ENCODE measurements at places on chromosomes 3 and 15.

GRCh38 chr3:135766115-135766514 lies 199.4 kb upstream of the PPP2R3A start:
- no peak for DNase-seq

GRCh38 chr3:93973131-93974126 lies at the start of gene PROS1:
Gene PROS1, minus strand, starts transcription at chr3:93973896. Its CDS starts 147 bp downstream, at chr3:93973749.
- peak; percentile 35 for DNase-seq

DNA sequence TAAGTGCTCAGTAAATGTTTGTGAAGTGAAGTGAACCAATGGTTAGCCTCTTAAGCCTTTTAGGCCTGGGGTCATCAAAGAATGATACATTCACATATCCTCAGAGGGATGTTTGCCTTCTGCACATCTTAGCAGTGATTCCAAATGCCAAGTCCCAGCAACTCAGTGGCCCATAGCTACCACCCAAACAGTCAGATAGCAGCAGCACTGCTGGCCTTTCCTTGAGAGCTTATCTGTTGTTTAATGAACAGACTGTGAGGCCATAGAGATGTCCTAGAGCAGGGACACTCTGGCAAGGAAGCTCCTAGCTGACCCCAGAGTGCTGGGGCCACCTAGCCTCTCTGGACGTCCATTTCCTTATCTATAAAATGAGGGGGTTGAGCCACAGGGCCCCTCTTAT lies 86.8 kb downstream of the CYP19A1 start:
- no peak for DNase-seq

DNA sequence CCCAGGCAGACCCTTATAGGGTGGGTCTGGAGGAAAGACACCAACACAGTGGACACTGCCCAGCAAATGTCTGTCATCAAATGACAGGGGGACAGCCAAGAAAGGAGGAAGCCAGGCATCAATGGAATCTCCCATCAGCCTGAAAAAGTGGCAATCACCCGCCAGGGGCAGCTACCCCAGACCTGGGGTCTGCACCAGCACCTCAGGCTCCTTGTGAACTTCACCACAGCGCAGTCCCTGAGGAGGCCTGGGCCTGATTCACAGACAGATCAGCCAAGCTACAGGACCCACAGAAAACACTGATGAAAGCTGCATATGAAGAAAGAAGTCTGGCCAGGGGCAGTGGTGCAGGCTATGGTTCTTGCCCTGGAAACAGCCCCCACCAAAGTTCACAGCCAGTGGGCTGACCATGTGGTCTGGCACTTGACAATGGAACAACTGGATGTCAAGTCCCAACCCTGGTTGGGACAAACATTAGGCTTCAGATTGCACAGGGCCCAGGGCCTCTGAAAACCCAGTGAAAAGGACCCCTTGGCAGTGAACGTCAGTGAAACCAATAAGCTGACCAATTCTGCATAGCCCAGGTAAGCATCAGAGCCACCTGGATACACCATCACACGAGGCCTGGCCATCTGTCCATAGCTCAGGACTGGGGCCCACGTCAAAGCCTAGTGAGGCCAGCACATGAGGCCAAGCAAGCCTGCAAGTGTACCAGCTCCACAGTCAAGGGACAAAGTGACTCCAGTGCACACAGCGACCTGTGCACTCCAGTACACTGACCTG lies 29.1 kb downstream of the ALS2CL start:
- no peak for DNase-seq

DNA sequence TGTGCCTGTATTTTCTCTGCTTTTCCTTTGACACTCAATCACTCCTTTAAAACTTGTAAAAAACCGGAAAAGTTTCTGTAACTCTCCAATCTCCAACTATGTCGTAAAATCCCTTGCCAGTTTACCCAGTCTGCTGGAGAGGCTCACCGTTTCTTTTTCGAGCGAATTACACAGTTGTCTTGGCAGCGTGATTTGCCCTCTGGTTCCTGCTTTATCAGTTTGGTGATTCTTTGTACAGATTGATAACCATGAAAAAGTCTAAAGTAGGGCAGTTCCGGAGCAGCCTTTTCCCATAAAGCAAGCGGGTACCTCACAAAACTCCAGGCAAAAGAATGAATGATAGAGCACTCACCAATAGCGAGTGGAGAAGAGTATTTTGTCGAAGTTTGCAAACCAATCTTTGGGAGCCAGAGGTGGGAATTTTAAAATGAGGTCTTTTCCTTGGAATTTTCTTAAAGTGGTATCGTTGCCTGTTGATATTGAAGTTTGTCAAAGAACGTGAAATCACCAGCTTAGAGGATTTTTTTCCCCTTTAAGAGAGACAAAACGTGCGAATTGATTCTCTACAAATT lies at the start of gene TTC23:
Gene TTC23 (minus strand): TSS at position 312 of the 572 bp plus-strand sequence. CDS start 20,869 bp downstream, outside the sequence.
- DNase-seq = peak; percentile 79

DNA sequence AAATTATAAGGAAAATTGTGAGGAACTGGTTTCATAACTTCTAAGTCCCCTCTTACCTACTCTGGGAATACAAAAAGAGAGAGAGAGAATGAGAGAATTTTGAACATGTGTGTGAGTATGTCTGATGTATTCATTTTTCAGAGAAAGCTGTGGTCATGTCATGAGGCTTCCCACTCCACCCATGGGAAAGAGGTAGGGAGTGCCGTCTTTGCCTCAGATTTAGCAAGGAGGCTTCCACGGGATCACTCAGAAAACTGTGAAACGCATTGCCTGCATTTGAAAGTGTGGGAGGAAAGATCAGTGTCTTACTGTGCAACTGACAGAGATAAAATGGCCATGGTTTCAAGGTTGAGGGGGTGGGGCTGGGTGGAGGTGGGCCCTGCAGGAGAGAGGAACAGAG lies 331.5 kb upstream of the CTNNB1 start:
- DNase-seq = no peak

DNA sequence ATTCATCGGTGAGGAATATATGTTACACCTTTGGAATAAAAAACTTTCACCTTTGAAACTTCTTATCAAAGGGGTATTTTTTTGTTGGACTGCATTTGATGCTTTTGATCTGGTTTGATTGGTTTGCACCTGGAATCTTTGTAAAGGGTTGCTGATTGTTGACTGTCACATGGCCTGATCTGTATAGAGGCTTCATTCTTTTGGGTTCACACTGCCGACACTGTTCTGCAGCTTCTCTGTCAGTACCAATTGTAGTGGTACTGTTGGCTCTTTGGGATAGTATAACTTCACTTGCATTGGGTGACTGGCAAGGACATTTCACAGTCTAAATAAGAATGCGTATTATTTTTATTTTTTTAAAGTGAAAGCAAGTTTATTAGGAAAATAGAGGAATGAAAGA lies 155.7 kb downstream of the DOCK3 start:
- no peak for DNase-seq

DNA sequence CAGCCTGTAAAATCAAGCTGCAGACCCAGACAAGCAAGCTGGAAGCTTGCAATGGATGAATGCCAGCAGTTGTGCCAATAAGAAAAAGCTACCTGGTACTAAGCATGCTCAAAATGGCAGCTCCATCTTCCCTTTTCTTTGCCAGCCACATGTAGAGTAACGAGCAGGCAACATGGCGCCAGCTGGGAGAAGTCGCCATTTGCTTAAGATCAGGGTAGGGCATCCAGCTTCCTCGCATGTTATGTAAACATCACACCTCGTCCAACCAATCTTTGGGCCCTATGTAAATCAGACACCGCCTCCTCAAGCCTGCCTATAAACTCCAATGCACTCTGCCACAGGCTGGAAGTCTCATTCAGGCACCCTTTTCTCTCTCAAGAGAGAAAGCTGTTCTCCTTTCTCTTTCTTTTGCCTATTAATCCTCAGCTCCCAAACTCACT lies 973.9 kb downstream of the FHIT start:
- DNase-seq = no peak

DNA sequence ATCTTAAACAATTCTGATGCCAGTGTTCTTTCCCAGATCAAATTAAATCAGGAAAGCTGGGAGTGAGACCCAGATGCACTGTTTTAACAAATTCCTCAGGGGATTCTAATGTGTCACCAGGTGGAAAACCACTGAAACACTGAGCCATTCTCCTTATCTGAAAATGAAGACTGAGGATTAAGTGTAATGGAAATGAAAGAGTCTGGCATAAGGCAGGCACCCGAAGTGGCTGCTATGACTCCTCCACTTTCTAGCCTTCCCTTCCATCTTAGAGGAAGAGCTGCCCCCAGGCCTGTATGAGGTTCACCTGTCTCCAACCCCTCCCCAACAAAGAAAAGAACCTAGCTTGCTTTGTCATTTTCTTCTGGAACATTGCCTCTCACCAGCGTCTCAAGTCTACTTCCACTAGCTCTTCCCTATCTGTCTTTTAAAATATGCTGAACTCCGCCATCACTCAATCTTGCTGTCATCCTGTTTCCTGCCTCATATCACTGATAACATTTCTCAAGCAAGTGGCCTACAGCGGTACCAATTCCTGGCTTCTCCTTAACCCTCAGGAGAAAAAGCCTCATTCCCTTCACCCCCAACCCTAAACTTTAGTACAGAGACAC lies 13.7 kb upstream of the ABHD2 start:
- no peak for DNase-seq

- no peak for DNase-seq
Measured at GRCh38 chr3:123695731-123696640, 111.1 kb upstream of the HACD2 start.

- DNase-seq = no peak
Measured at GRCh38 chr3:185056908-185057307, 96.0 kb downstream of the C3orf70 start.

- no peak for DNase-seq
Measured at GRCh38 chr15:33968821-33969220, 524 bp downstream of the CHRM5 start.

DNA sequence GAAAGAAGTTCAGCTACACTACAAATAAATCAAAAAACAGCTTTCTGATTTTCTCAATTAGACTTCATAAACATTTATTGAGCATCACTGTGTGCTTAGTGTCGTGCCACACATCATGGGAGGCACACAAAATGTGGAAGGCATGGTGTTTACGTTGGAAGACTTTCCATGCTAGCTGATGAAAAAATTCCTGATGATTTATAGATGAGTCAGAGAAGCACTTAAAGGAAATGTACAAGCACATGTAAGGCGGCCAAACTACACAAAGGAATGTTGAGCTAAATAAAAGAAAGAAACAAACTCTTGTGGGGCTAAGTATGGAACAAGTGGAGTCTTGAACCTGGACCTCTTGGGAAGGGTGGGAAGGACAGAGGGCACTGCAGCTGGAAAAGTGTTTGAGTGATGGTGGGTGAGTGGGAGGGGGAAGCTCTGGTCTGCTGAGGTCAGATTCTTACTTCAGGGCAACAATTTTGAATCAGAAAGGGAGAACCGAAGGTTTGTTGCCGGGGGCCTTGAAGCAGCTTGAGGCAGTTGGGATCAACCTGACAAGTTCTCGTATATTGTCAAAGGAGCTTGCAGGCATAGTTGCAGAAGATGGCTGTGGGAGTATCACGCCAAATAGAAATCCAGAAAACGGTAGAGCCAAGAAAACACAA lies 66.9 kb downstream of the FOXB1 start:
- peak; percentile 10 for DNase-seq

DNA sequence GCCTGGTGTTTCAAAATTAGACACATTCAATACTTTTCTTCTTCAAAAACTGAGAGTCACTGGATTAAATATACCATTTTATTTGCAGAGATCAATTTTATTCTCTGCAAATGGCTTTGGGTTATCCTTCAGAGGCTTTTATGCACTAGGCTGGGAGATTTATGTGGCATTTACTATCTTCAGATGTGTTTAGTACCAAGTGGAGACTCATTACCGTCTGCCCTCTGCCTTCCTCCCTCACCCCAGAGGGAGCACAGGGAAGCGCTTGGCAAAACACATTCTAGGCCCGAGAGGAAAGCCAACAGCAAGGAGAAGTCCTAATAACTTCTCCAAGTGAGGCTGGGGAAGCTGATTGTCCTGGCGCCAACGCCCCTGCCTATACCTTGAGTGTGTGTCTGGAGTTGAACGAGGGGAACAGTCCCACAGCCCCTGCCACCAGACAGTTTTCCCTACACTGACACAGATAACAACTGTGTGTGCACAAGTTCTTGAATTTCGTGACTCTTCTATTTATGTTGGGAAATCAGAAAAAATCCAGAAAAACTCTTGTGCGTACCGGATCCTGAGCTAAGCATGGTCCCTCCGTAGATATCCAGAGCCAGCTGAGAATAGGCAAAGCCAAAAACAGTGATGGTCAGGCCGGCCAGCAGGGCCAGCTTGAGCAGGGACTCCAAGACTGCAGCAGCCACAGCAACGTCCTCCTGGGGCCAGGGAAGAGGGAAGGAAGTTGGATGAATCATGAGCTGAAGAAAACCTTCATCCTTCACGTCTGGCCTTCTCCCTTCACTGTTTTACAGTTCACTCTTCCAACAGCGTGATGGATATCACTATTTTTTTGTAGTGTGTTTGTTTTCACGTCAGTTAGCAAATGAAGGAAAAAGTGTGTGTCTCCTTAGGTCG lies 26.6 kb downstream of the RFT1 start:
- no peak for DNase-seq

DNA sequence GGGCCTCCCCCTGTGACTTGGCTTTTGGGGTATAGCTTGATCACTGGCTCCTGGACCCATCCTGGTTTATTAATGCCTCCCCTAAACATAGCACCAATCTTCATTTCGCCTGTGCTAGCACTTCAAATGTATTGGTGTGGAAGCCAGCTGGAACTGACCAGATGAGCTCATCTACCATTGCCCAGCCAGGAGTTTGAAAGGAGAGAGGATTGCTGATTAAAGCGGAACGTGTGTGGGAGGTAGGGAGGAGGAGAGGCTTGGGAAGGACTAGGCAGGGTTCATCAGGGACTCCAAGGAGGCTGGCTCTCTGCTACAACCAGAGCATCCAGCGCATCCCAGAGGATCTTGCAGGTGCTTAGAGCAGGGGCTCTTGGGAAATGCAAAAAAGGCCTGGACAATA lies 34.4 kb upstream of the TLE3 start:
- DNase-seq = no peak

DNA sequence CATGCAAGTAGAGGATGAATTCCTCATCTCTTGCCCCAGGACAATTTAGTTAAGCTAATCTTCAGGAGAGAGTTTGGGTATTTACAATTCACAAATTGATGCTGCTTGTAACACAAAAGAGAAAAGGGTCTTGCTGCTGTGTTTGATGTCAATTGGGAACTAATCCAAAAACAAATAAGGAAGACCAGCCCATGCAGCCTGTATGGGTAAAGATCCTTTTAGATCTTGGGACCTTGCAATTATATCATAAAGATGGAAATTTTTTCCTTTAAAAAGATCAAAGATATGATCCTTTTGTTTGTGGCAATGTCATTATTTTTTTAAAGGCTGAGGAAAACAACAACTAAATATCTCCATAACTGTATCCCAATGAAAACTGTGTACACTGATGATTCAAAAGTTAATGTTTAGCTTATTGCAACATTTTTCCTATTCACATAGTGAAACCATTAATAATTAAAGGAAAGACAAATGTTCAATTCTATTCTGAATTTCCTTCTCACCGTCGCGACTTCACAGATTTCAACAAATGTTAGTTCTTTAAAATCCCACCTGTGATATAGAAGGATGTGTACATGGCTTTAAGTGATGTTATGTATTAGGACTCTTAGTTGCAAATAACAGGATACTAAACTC lies 40.2 kb downstream of the TMEM212 start:
- DNase-seq = no peak

DNA sequence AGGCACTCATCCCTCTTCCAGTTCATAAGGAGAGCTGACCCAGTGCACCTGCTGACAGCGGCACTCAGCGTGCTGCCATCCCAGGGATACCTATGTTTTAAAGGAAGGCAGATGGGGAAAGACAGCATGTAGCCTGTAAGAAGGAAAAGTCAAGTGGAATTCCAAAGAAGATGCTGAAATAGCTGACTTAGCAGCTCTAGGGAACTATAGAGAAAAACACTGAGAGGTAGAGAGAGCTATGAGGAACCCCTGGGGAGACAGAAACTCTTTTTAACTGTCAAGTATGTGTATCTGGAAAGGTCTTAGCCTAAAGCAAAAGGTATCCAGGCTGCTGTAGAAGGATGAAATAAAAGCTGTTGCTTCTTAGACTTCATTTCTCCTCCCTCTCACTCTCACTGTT lies 113.4 kb upstream of the BCL6 start:
- DNase-seq = no peak
